GM23248 (cell line): ENCODE measurements at places on chromosomes 6 and 20.

GRCh38 chr6:121614115-121614514 lies 178.7 kb downstream of the GJA1 start:
- DNase-seq = no peak

- DNase-seq = peak; percentile 37
Measured at GRCh38 chr20:32894026-32894483, 35.3 kb downstream of the EFCAB8 start.

GRCh38 chr20:17611290-17611539 lies 41.3 kb downstream of the DSTN start:
- DNase-seq = no peak

- DNase-seq = no peak
Measured at GRCh38 chr6:157488058-157488457, 107.1 kb downstream of the ZDHHC14 start.

GRCh38 chr6:79005497-79005896 lies 72.6 kb downstream of the PHIP start:
- no peak for DNase-seq

DNA sequence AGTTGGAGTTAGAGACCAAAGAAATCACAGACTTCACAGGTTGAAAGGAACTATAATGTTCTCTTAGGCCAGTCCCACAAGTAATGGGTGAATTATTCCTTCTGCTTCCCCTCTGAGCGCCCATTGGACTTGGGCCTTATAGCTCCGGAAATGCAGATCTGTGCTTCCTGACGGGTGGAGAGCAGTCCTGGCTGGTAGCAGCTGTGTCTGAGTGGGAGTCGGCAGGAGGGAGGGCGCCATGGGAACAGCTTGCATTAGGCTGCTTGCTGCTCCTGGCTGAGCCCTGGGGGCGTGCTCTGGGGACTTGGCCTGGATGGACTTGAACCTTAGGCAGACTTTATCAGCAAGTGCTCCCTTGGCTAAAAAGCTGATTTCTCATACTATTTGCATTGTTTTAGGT lies 18.4 kb upstream of the NUP153 start:
- peak; percentile 52 for DNase-seq
